Kidney (tissue), 22 donors: ENCODE measurements at places on chromosomes 11 and 22. TPM values are rescaled to one million over a fixed set of nuclear protein-coding genes. Genes with fewer than 3 reads are reported as not detected.

TRIM64C gene
- not detected for total RNA-seq

MMP27 gene
- not detected for total RNA-seq

GRCh38 chr11:3183523-3183922 lies 18.4 kb upstream of the OSBPL5 start:
- no peaks in the 10 kb centered on the region for H3K27me3 ChIP-seq
- no peaks in the 10 kb centered on the region for H3K4me1 ChIP-seq
- no peak overlapping the region for H3K4me3 ChIP-seq
- H3K27ac ChIP-seq = no peak overlapping the region
- DNase-seq = peak; percentile 19

DDX25 gene
- total RNA-seq = 1.1 TPM

DNA sequence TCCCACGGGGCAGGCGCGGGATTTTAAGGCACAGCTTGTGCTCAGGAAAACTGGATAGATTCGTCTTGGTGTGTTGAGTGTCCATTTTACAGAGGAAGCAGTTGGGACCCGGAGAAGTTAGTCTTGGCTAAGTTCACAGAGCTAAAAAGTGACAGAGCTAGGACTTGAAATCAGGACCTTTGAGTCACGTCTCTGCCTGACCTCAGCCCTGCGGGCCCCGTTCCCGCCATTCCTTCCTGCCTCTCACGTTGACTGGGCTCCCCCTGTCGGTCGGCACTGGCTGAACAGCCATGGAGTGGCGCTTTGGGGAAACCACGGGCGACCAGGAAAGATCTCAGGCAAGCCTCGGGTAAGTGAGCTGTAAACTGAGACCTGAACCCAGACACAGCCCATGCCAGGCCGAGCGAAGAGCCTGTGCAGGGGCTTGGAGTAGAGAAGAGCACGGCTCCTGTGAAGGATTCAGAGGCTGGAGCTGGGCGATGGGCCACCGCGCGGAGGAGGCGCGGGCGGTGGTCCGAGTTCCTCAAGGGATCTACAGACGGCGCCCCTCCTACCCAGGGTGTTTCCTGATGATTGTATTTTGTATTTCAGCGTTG lies 54.1 kb downstream of the WNT11 start:
- H3K4me3 ChIP-seq = no peak overlapping the region
- H3K36me3 ChIP-seq = no peaks in the 10 kb centered on the region
- H3K27me3 ChIP-seq = no peaks in the 10 kb centered on the region
- peak; percentile 94 for DNase-seq
